ENCODE measurements at places on chromosomes 2 and 18. TPM values are rescaled to one million over a fixed set of nuclear protein-coding genes. Genes with fewer than 3 reads are reported as not detected.

The ANKRD62 gene
- total RNA-seq = not detected

The HOXD10 gene
- not detected for total RNA-seq

The CIAO1 gene
- 101 TPM for total RNA-seq

DNA sequence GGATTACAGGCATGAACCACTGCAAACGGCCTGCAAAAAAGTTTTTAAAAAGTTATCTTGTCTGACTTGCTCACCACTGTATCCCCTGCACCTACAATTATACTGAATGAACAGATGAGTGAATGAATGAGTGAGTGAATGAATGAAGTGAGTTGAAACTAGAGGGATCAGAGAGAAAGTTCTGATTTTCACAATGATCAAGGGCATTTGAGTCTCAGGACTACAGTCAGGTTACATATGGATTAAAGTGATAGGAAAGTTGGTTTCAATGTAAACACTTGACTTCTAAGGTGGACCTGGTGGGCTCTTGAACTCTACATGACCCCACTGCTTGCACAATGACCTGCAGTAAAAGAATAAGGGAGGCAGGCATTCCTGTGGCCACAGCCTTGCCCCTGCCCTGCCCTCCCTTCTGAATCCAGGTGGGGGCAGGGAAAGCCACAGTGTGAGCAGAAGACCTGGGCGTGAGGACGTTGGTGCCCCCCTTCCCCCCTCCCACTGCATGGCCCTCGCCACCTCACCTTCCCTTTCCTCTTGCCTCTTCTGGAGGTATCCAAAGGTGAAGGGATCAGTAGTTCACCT, 10.7 kb downstream of the C2orf80 start:
- no peak overlapping the region for H3K27ac ChIP-seq
- H3K27me3 ChIP-seq = no peaks in the 10 kb centered on the region
- H3K4me1 ChIP-seq = no peaks in the 10 kb centered on the region
- DNase-seq = no peak
- no peaks in the 10 kb centered on the region for H3K36me3 ChIP-seq
- H3K4me3 ChIP-seq = no peak overlapping the region

DNA sequence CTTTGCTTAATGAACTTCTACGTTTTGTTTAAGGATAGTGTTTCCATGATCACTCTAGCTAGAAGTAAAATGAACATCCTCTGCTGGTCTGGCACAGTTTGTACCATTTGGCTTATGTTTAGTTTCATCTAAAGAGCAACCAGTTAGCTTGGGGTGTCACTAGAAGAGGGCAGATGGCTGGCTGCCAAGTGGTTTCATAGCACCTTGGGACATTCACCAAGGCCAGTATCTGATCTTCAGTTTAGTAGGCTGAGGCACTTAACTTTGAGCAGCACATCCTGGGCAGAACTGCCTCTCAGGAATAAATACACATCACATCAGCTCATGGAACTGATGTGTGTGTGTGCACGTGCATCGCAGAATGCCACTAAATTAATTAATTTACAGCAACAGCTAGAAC, 68.4 kb downstream of the NXPH2 start:
- no peaks in the 10 kb centered on the region for H3K36me3 ChIP-seq
- no peak overlapping the region for H3K27ac ChIP-seq
- H3K27me3 ChIP-seq = no peaks in the 10 kb centered on the region
- DNase-seq = peak; percentile 64
- no peak overlapping the region for H3K4me3 ChIP-seq

All from esophagus muscularis mucosa (tissue), 4 donors.